ENCODE measurements at places on chromosomes 6 and 20.

DNA sequence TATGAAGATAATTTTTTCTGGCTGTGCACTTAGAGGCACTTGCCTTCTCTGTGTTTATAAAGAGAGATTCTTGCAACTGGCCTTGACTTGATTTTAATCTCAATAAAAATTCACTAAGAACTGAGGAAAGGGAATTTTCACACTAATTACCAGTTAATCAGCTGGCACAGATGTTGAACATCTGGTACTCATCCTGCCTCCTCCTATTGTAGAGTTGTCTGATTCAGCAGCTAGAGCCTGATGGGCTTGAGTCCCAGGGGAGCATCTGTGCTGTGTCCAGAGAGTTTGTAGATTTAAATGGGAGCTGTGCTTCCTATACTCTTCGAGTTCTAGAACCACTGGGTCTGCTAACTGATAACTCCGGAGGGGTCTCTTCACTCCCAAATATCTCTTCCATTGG is 284.4 kb upstream of the RNF24 start:
- no peak for DNase-seq

DNA sequence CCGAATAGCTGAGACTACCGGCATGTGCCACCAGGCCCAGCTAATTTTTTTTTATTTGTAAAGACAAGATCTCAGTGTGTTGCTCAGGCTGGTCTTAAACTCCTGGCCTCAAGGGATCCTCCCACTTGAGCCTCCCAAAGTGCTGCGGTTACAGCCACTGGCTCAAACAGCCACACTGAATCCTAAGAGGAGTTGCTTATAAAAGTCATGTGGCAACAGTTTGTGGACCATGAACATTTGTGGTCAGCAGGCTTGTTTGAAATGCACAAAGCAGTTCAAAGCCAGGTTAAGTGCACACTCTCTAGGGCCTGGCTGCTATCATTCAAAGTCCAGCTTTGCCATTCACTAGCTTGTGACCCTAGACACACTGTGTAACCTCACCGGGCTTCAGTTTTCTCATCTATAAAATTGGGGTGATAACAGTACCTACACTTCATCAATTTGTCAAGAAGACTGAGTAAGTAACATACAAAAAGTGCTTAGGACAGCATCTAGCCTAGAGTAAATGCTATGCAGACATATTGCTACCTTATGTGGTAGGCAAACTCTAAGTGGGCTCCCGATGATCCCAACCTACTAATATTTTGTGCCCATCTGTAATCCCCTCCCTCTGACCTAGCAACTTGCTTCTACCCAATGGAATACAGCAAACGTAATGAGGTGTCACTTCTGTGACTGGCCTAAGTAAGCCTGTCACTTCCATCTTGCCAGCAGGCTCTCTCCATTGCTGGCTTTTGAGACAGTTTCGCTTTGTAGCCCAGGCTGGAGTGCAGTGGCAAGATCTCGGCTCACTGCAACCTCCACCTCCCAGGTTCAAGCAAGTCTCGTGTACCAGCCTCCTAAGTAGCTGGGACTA is 122.9 kb downstream of the ZMYND8 start:
- DNase-seq, result no peak

DNA sequence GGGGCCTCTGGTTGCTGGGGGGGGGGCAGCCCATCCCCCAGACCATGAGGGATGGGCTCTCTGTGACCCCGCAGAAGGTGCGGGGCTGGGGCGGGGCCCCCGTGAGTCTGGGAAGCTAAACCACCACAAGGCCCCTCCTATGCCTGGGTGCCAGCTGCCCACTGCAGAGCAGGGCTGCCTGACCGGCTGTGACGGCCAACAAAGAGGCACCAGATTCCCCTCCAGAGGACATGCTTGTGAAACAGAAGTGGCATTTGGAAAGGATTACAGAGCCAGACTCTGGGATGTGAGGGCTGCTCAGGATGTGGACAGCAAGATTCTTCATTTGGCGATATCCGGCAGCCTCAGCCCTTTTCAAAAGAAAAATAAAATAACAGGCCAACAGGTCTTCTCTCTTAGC is 16.5 kb upstream of the NTSR1 start:
- DNase-seq, result no peak

DNA sequence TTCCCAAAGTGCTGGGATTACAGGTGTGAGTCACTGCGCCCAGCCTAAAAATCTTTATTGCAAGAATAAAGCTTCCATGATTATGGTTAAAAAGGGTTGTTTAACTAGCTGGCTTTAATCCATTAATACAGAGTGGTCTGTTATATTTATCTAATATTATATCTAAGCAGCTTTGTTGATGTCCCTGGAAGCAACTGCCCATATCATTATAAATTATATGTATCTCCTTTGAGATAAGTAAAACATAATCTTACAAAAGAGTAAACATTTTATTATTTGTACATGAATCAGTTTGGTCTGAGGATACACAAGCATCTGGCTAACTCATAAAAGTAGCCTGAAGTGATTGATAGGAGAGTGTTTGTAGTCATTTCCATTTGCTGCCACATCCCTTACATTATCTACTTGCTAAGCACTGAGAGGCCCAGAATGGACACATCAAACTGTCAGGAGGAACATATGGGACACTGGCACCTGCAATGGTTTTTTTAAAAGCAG is 46.9 kb downstream of the TRAF3IP2 start:
- no peak for DNase-seq

GRCh38 chr20:2564406-2564805 is 28.0 kb downstream of the TMC2 start:
- no peak for DNase-seq

DNA sequence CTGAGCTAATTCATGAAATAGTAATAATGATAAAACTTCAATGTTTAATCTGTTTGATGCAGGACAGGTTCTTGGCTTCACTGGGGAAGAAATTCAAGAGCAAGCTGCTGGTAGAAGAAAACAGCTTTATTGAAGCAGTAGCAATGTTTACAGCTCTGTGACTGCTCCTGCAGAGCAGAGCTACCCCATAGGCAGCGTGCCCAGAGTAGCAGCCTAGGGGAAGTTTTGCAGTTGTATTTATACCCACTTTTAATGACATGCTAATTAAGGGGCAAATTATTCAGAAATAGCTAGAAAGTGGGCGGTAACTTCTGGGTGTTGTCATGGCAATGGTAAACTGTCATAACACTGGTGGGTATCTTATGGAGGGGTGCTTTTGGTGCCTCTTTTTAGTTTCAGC is 518.0 kb downstream of the RFPL4B start:
- no peak for DNase-seq

DNA sequence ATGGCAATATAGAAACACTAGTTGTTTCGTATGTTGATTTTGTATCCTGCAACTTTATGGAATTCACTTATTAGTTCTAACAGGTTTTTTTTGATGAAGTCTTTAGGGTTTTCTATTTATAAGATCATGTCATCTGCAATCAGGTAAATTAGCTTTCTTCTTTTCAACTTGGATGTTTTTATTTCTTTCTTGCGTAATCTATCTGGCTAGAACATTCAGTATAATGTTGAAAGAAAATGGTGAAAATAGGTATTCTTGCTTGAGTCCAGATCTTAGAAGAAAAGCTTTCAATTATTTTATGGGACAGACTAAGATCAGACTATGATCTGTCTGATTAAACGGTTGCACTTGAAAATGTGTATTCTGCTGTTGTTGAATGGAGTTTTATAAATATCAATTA is 820.8 kb upstream of the ADGRB3 start:
- DNase-seq, result no peak

GRCh38 chr6:160132297-160132637 is 10.7 kb downstream of the SLC22A1 start:
- DNase-seq, result no peak

GRCh38 chr6:167469101-167469500 is 144.2 kb downstream of the TTLL2 start:
- DNase-seq, result no peak

- no peak for DNase-seq
Observed at GRCh38 chr6:44500074-44500473, 112.6 kb downstream of the CDC5L start.

GRCh38 chr6:6556161-6556737 is 32.3 kb upstream of the LY86 start:
- no peak for DNase-seq

GRCh38 chr6:158654498-158654897 is 4.6 kb downstream of the SYTL3 start:
- peak; percentile 32 for DNase-seq

DNA sequence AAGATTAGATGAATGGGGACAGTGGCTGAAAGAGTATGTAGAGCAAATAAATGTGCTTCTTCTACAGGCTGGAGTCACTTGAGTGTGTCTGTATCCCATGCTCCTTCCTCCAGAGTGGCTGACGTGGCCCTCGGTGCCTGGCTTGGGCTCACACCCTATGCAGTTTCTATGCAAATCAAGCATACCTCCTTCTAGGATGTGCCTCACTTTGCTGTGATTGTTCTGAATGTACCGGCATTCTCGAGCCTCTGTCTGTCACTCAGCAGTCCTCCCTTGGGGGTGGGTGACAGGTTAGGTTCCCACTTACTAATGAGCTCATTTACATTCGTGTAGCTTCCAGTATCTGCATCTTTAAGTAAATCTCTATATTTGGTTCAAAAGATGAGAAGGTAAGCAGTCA is 55.1 kb upstream of the HDDC2 start:
- DNase-seq, result no peak

- no peak for DNase-seq
Observed at GRCh38 chr6:20946022-20946421, 411.8 kb downstream of the CDKAL1 start.

GRCh38 chr6:19325335-19325789 is 511.8 kb upstream of the ID4 start:
- DNase-seq, result no peak

All from CD4-positive, alpha-beta T cell treated with Interleukin-17A for 4 hours (primary cell).